Right lobe of liver (tissue), 6 donors: ENCODE measurements at places on chromosomes 1 and 21. TPM values are rescaled to one million over a fixed set of nuclear protein-coding genes. Genes with fewer than 3 reads are reported as not detected.

GRCh38 chr1:197915862-197916499, 1.2 kb upstream of the LHX9 start:
- no peaks in the 10 kb centered on the region for H3K4me1 ChIP-seq
- H3K27ac ChIP-seq: no peak overlapping the region
- no peaks in the 10 kb centered on the region for H3K36me3 ChIP-seq
- no peak overlapping the region for H3K4me3 ChIP-seq

DNA sequence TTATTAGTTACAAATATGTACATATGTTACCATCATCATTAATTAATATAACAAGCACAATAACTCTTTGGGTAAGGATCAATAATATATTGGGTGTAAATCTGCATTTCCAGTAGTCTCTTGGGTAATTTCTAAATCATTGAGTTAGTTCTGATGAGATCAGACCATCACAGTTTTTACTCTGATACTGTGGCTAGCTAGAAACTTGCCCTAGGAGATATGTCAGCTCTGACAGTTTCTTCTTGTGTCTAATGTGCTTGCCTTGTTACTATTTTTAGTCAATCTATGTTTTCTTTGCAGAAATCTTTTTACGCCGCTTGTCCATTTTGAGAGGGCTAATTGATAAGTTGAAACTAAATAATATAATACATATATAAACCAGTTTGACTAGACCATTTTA, 285.6 kb upstream of the ST6GALNAC5 start:
- no peak overlapping the region for H3K4me3 ChIP-seq
- no peaks in the 10 kb centered on the region for H3K4me1 ChIP-seq
- DNase-seq: no peak

GRCh38 chr1:214396330-214396729, 115.4 kb downstream of the SMYD2 start:
- no peaks in the 10 kb centered on the region for H3K4me1 ChIP-seq
- no peak for DNase-seq
- no peaks in the 10 kb centered on the region for H3K27me3 ChIP-seq
- H3K36me3 ChIP-seq: no peaks in the 10 kb centered on the region

DNA sequence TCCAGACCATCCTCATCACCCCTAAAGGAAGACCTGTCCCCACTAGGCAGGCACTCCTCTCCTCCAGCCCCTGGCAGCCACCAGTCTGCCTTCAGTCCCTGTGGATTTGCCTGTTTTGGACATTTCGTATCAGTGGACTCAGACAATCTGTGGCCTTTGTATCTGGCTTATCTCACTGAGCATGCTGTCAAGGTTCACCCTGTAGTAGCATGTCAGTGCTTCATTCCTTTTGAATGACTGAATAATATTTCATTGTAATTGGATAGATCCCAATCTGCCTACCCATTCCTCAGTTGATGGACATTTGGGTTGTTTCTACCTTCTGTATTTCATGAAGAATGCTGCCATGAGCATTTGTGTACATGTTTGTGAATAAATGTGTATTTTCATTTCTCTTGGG, 32.9 kb upstream of the RNF187 start:
- H3K27ac ChIP-seq: no peak overlapping the region
- H3K36me3 ChIP-seq: no peaks in the 10 kb centered on the region
- peaks cover 5% of the 10 kb centered on the region for H3K4me1 ChIP-seq
- no peaks in the 10 kb centered on the region for H3K27me3 ChIP-seq

GRCh38 chr1:20666804-20667203, 5.6 kb upstream of the DDOST start:
- H3K4me3 ChIP-seq: no peak overlapping the region
- DNase-seq: no peak
- no peaks in the 10 kb centered on the region for H3K36me3 ChIP-seq
- no peaks in the 10 kb centered on the region for H3K4me1 ChIP-seq
- H3K27me3 ChIP-seq: no peaks in the 10 kb centered on the region
- H3K27ac ChIP-seq: peak overlapping the region; percentile 63

GRCh38 chr1:6471970-6472368, 6.0 kb upstream of the TNFRSF25 start:
- H3K36me3 ChIP-seq: no peaks in the 10 kb centered on the region
- no peak overlapping the region for H3K27ac ChIP-seq
- no peak overlapping the region for H3K4me3 ChIP-seq
- peaks cover 9% of the 10 kb centered on the region for H3K4me1 ChIP-seq
- peak; percentile 81 for DNase-seq
- no peaks in the 10 kb centered on the region for H3K27me3 ChIP-seq

GRCh38 chr1:234270581-234271242, 102.5 kb upstream of the COA6 start:
- DNase-seq: no peak
- no peaks in the 10 kb centered on the region for H3K4me1 ChIP-seq
- no peaks in the 10 kb centered on the region for H3K36me3 ChIP-seq
- H3K27ac ChIP-seq: no peak overlapping the region

The CYP4A11 gene
- 192 TPM for total RNA-seq

The MNDA gene
- 6.6 TPM for total RNA-seq

The HTR6 gene
- not detected for total RNA-seq

- no peaks in the 10 kb centered on the region for H3K27me3 ChIP-seq
- no peaks in the 10 kb centered on the region for H3K36me3 ChIP-seq
- H3K4me3 ChIP-seq: no peak overlapping the region
- no peaks in the 10 kb centered on the region for H3K4me1 ChIP-seq
- no peak for DNase-seq
Observed at GRCh38 chr1:2623571-2624337, 9.1 kb downstream of the MMEL1 start.

The TTC39A gene
- total RNA-seq: 6.5 TPM

- H3K4me1 ChIP-seq: no peaks in the 10 kb centered on the region
- DNase-seq: no peak
- no peaks in the 10 kb centered on the region for H3K27me3 ChIP-seq
- no peaks in the 10 kb centered on the region for H3K36me3 ChIP-seq
- peak overlapping the region; percentile 38 for H3K27ac ChIP-seq
Observed at GRCh38 chr1:40450495-40451237, 390 bp downstream of the ZFP69B start.

The TMEM82 gene
- total RNA-seq: 18.0 TPM

DNA sequence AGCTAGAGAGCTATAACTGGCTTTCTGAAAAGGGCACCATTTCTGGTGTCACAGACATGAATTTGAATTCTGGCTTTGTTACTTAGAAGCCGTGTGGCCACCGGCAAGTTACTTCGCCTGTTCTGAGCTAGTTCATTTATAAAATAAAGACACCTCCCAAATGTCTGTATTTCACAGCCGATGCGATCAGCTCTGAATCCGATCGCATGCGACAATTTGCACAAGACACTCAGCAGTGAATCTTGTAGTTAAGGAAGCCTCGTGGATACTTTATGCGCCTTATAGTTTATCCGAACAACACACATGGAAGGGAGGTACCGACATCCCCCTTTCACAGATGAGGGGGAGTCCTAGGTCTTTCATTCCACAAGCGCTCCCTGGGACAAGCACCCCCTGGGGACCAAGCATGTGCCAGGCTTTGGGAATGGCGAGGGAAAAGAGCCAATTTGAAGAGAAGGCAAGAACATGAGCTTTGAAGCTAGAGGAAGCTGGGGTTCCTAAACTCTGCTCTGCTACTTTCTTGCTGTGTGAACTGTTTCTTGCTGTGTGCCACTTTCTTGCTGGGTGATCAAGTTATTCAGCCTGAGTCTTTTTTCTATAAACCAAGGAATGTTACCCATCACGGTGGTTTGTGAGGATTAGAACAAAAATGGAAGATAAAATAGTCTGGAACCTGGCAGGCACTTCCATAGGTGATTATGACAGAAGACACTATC, 3.9 kb downstream of the ID3 start:
- DNase-seq: no peak
- H3K27ac ChIP-seq: peak overlapping the region; percentile 75
- peak overlapping the region; percentile 27 for H3K4me3 ChIP-seq
- no peaks in the 10 kb centered on the region for H3K27me3 ChIP-seq
- H3K36me3 ChIP-seq: no peaks in the 10 kb centered on the region
